ENCODE measurements at places on chromosomes 7 and 10.

- H3K36me3 ChIP-seq = peaks cover 29% of the 10 kb centered on the region
- H3K4me1 ChIP-seq = peaks cover 18% of the 10 kb centered on the region
- no peak overlapping the region for H3K4me3 ChIP-seq
- H3K27me3 ChIP-seq = no peaks in the 10 kb centered on the region
Observed at GRCh38 chr7:148849393-148850098, 34.5 kb downstream of the EZH2 start.

DNA sequence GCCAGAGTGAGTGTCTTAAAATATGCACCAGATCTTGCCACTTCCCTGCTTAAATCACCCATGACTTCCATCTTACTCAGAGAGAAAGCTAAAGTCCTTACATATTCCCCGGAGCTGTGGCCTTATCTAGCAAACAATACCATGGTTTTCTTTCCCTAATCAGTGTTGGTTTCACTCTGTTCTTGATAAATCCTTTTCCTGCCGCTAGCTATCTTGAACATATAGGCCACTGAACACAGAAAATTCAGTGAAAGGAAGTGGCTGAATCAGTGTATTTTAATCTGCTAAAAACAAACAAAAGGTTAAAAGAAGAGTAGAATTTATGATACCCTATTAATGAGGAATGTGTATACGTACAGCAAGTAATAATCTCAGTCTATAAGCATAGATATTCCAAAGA is 42.0 kb upstream of the JAZF1 start:
- no peak overlapping the region for H3K4me3 ChIP-seq
- no peaks in the 10 kb centered on the region for H3K36me3 ChIP-seq
- no peaks in the 10 kb centered on the region for H3K27me3 ChIP-seq
- peaks cover 1% of the 10 kb centered on the region for H3K4me1 ChIP-seq

DNA sequence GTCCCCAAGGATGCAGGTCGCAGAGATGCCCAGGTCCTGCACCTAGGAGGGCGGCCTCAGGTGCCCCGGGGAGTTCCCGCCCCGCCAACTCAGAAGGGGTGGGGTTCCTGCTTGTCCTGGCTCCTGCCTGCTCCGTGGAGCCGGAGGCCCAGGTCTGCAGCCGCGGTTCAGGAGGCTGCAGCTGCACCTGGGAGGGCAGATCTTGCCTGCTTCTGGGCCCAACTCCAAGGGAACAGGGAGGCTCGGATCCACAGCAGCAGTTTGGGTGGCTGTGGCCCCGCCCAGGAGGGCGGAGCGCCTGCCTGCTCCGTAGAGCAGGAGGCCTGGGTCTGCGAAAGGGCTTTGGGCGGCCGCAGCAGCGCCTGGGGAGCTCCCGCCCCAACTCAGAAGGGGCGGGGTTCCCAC is 108.2 kb upstream of the EGR2 start:
- H3K27me3 ChIP-seq = no peaks in the 10 kb centered on the region
- H3K4me3 ChIP-seq = no peak overlapping the region
- H3K27ac ChIP-seq = no peak overlapping the region

DNA sequence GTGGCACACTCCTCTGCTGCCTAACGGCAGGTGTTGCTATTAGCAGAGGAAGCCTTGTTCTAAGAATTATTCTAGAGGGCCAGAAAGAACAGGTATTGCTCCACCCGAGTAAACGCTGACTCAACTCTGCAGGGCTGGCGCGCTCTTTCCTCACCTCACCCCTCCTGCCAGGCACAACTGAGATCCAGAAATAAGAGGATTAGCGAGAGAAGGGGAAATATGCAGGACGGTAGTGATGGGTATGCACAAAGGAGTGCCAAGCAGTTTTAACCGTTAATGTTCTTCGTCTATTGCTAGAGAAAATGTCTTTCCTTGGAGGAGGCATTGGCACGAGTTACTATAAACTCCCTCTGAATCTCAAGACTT is 369 bp upstream of the SCIN start:
- H3K27ac ChIP-seq = no peak overlapping the region
- no peak for DNase-seq
- H3K4me1 ChIP-seq = no peaks in the 10 kb centered on the region
- H3K36me3 ChIP-seq = no peaks in the 10 kb centered on the region
- H3K4me3 ChIP-seq = peak overlapping the region; percentile 79
- peaks cover 5% of the 10 kb centered on the region for H3K27me3 ChIP-seq

- H3K4me1 ChIP-seq = no peaks in the 10 kb centered on the region
- H3K27ac ChIP-seq = no peak overlapping the region
- no peak for DNase-seq
- H3K27me3 ChIP-seq = no peaks in the 10 kb centered on the region
- no peak overlapping the region for H3K4me3 ChIP-seq
Observed at GRCh38 chr10:11234857-11235531, 217.3 kb downstream of the CELF2 start.

DNA sequence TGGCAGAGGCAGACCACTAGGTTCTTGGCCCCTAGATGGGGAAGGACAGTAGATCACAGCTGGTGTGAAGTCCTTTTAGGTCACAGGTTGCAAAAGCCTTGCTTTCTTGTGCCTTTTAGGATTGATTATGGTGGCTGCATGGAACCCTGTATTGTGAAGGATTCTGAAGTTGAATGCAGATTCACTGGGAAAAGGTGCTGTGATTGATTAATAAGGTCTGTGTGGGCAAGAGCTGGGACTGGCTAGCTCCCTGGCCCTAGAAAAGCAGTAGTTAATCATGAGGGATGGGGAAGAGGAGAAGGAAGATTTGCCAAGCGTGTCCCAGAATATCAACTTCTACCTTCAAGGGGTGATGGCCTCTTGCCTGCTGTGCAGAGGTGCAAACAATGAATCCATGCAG is 105.5 kb downstream of the CDH23 start:
- no peak overlapping the region for H3K27ac ChIP-seq
- no peaks in the 10 kb centered on the region for H3K27me3 ChIP-seq
- no peaks in the 10 kb centered on the region for H3K4me1 ChIP-seq
- no peaks in the 10 kb centered on the region for H3K36me3 ChIP-seq
- no peak overlapping the region for H3K4me3 ChIP-seq
- no peak for DNase-seq

DNA sequence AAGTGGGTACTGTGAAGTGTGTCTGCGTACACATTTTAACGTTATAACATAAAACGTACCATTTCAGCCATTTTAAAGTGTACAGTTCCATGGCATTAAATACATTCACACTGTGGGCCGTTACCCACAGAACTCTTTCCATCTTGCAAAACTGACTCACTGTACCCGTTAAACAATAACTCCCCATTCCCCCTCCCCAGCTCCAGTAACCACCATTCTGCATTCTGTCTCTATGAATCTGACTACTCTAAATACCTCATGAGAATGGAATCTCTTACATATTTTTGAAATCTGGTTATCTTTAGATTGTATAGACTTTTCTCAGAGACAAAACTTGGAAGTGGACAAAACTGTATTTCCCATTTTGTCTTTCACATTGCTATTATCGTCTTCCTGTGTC is 9.3 kb downstream of the ARL3 start:
- H3K36me3 ChIP-seq = peaks cover 7% of the 10 kb centered on the region
- no peak overlapping the region for H3K4me3 ChIP-seq
- DNase-seq = no peak
- H3K27me3 ChIP-seq = no peaks in the 10 kb centered on the region
- no peaks in the 10 kb centered on the region for H3K4me1 ChIP-seq

- no peak for DNase-seq
- H3K4me1 ChIP-seq = peaks cover 15% of the 10 kb centered on the region
- no peak overlapping the region for H3K27ac ChIP-seq
- no peaks in the 10 kb centered on the region for H3K36me3 ChIP-seq
- H3K27me3 ChIP-seq = no peaks in the 10 kb centered on the region
- no peak overlapping the region for H3K4me3 ChIP-seq
Observed at GRCh38 chr7:95493247-95493646, 7.5 kb downstream of the ASB4 start.

GRCh38 chr7:120278773-120279172 is 5.8 kb downstream of the KCND2 start:
- DNase-seq = no peak
- H3K27me3 ChIP-seq = peaks cover 8% of the 10 kb centered on the region
- no peak overlapping the region for H3K4me3 ChIP-seq
- no peaks in the 10 kb centered on the region for H3K36me3 ChIP-seq

DNA sequence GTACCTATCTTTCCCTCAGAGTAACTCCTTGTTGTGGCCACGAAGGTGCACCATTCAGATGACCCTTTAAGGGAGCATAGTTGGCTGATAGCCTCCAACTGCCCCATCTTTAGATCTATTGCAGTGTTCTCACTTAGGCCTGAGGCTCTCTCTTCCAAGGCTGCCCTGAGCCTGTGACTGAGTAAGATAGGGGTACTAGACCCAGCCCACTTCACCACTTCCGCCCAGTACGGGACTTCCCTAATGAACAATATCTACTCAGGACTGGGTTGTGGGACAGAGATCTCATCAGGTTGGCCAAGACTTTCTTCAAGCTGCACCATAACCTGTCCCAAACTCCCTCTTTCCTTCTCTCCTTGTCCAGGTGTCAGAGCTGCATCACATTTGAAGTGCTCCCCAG is 5.7 kb upstream of the GNAI1 start:
- H3K27ac ChIP-seq = no peak overlapping the region
- H3K27me3 ChIP-seq = no peaks in the 10 kb centered on the region
- H3K36me3 ChIP-seq = no peaks in the 10 kb centered on the region
- DNase-seq = no peak
- no peak overlapping the region for H3K4me3 ChIP-seq
- peaks cover 12% of the 10 kb centered on the region for H3K4me1 ChIP-seq

DNA sequence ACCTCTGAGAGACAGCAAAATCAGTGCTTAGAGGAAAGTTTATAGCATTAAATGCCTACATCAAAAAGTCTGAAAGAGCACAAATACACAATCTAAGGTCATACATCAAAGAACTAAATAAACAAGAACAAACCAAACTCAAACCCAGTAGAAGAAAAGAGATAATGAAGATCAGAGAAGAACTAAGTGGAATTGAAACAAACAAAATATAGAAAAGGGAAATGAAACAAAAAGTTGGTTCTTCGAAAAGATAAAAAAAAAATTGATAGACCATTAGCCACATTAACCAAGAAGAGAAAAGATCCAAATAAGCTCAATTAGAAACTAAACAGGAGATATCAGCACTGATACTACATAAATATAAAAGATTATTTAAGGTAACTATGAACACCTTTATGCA is 280.0 kb upstream of the NRG3 start:
- no peaks in the 10 kb centered on the region for H3K4me1 ChIP-seq
- DNase-seq = no peak
- no peaks in the 10 kb centered on the region for H3K36me3 ChIP-seq
- no peak overlapping the region for H3K4me3 ChIP-seq
- no peak overlapping the region for H3K27ac ChIP-seq
- H3K27me3 ChIP-seq = no peaks in the 10 kb centered on the region

DNA sequence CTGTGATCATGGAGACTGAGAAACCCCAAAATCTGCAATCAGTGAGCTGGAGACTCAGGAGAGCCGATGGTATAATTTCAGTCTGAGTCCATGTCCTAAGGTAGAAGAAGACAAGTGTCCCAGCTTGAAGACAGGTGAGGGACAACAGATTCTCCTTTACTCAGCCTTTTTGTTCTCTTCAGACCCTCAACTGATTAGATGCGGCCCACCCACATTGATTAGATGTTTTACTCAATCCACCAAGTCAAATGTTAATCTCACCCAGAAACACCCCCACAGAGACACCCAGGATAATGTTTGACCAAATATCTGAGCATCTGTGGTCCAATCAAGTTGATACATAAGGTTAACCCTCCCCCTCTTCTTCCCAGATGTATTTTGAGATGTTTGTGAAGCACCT is 131.2 kb downstream of the PFKFB3 start:
- no peaks in the 10 kb centered on the region for H3K27me3 ChIP-seq
- no peaks in the 10 kb centered on the region for H3K36me3 ChIP-seq
- H3K27ac ChIP-seq = no peak overlapping the region
- no peak for DNase-seq
- no peak overlapping the region for H3K4me3 ChIP-seq

- H3K27ac ChIP-seq = peak within 1 kb of the TSS; percentile 1
- no peaks in the 10 kb centered on the region for H3K27me3 ChIP-seq
- H3K4me3 ChIP-seq = peak within 1 kb of the TSS; percentile 97
- H3K4me1 ChIP-seq = peaks cover 5% of the 10 kb centered on the region
Observed at GRCh38 chr10:90871766-90872647, at the start of gene RPP30. Gene RPP30 (plus strand): TSS chr10:90871974. CDS start chr10:90871987, 13 bp downstream.

- no peak for DNase-seq
- H3K4me1 ChIP-seq = peaks cover 6% of the 10 kb centered on the region
- H3K36me3 ChIP-seq = no peaks in the 10 kb centered on the region
- no peaks in the 10 kb centered on the region for H3K27me3 ChIP-seq
- no peak overlapping the region for H3K4me3 ChIP-seq
Observed at GRCh38 chr7:151795168-151795811, 81.6 kb downstream of the PRKAG2 start.

- no peak overlapping the region for H3K4me3 ChIP-seq
- no peaks in the 10 kb centered on the region for H3K27me3 ChIP-seq
- H3K4me1 ChIP-seq = no peaks in the 10 kb centered on the region
- H3K27ac ChIP-seq = no peak overlapping the region
Observed at GRCh38 chr10:88598055-88598454, 11.5 kb downstream of the LIPJ start.

DNA sequence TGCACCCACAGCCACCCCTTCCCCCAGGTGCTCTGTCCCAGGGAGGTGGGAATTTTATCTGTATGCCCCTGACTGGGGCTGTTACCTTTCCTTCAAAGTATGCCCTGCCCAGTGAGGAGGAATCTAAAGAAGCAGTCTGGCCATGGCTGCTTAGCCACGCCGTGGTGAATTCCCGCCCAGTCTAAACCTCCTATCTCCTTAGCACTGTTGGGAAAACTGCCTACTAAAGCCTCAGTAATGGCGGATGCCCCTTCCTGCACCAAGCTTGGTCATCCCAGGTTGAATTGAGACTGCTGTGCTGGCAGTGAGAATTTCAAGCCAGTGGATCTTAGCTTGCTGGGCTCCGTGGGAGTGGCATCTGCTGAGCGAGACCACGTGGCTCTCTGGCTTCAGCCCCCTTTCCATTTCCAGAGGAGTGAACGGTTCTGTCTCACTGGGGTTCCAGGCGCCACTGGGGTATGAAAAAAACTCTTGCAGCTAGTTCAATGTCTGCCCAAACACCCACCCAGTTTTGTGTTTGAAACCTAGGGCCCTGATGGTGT is 87.2 kb downstream of the ABCC2 start:
- no peak overlapping the region for H3K4me3 ChIP-seq
- no peaks in the 10 kb centered on the region for H3K27me3 ChIP-seq
- no peaks in the 10 kb centered on the region for H3K4me1 ChIP-seq
- H3K27ac ChIP-seq = no peak overlapping the region
- DNase-seq = no peak
- H3K36me3 ChIP-seq = peaks cover 5% of the 10 kb centered on the region

- H3K27ac ChIP-seq = no peak overlapping the region
- H3K36me3 ChIP-seq = no peaks in the 10 kb centered on the region
- peaks cover 12% of the 10 kb centered on the region for H3K27me3 ChIP-seq
Observed at GRCh38 chr10:70458329-70459060, 17.0 kb upstream of the NODAL start.

- H3K4me3 ChIP-seq = no peak overlapping the region
- H3K4me1 ChIP-seq = peaks cover 8% of the 10 kb centered on the region
- peaks cover 22% of the 10 kb centered on the region for H3K27me3 ChIP-seq
- no peaks in the 10 kb centered on the region for H3K36me3 ChIP-seq
Observed at GRCh38 chr7:70585071-70585470, 546.9 kb upstream of the GALNT17 start.

- no peaks in the 10 kb centered on the region for H3K4me1 ChIP-seq
- DNase-seq = no peak
- no peaks in the 10 kb centered on the region for H3K27me3 ChIP-seq
- H3K27ac ChIP-seq = no peak overlapping the region
Observed at GRCh38 chr7:68671046-68671445, 927.2 kb upstream of the AUTS2 start.

GRCh38 chr10:34254596-34254995 is 560.5 kb downstream of the PARD3 start:
- DNase-seq = no peak
- H3K4me1 ChIP-seq = peaks cover 10% of the 10 kb centered on the region
- H3K4me3 ChIP-seq = no peak overlapping the region
- peaks cover 4% of the 10 kb centered on the region for H3K36me3 ChIP-seq
- H3K27me3 ChIP-seq = no peaks in the 10 kb centered on the region
- H3K27ac ChIP-seq = no peak overlapping the region

- peaks cover 6% of the 10 kb centered on the region for H3K4me1 ChIP-seq
- DNase-seq = no peak
- no peak overlapping the region for H3K4me3 ChIP-seq
- H3K27ac ChIP-seq = no peak overlapping the region
Observed at GRCh38 chr10:11225935-11226334, 208.3 kb downstream of the CELF2 start.
